ENCODE measurements at places on chromosomes 11 and 22.

DNA sequence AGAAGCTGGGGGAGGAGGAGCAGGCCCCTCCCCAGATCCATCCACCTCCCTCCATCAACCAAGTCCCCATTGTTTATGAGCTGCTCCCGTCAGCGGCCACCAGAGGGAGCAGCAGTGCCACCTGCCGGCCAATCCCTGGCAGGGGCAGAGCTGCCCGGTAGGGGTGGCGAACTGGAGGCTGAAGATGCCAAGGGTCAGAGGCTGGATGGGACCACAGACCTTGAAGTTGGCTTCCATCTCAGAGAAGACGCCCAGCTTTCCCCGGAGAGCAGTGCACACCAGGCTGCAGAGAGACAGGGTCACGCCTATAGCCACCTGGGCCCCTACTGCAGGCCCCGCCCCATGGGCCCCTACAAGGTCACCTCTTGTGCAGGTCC, 3.6 kb downstream of the FIBP start:
- DNase-seq, result no peak

- DNase-seq, result no peak
Observed at GRCh38 chr11:80388130-80388529, 947.3 kb upstream of the TENM4 start.

DNA sequence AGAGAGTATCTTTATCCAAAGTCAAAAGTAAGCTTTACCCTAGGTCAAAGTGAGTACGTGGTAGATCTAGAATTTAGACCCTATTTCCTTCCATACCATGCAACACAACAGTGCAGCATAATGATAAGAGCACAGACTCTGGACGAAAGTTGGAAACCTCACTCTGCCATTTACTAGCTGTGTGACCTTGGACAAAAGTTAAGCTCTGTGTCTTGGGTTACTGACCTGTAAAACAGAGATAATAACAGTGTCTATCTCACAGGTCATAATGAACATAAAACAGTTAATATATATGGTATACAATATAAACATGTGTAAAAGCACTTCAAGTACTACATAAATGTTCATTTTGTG, 13.6 kb upstream of the CHRNA10 start:
- DNase-seq, result no peak

DNA sequence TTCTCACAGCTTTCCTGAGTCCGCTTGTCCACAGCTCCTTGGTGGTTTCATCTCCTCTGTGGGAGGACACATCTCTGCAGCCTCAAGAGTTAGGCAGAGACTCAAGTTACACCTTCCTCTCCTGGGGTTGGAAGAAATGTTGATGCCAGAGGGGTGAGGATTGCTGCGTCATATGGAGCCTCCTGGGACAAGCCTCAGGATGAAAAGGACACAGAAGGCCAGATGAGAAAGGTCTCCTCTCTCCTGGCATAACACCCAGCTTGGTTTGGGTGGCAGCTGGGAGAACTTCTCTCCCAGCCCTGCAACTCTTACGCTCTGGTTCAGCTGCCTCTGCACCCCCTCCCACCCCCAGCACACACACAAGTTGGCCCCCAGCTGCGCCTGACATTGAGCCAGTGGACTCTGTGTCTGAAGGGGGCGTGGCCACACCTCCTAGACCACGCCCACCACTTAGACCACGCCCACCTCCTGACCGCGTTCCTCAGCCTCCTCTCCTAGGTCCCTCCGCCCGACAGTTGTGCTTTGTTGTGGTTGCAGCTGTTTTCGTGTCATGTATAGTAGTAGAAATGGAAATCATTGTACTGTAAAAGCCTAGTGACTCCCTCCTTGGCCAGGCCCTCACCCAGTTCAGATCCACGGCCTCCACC, 11.7 kb downstream of the RASD2 start:
- DNase-seq, result peak; percentile 70

- no peak for DNase-seq
Observed at GRCh38 chr22:22583030-22583429, 24.0 kb upstream of the PRAME start.

- DNase-seq, result no peak
Observed at GRCh38 chr22:36546932-36547331, 18.0 kb upstream of the EIF3D start.

DNA sequence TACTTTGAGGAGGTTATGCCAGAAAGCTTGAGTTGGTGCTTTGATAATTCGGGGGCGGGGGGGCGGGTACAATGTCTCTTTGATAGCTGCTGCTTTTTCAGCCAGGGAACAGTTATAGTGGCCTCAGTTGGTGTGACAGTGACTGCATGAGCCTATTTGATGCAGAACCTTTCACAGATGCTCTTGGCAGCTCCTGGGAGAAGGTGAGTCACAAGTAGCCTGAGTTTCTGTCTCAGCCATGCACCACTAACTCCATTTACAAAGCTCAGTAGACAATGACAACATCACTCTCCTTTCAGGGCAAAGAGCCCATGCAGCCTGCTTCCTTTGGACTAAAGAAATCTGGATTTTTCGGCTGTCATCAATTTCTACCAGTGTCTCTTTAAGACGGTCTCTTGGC, 42.1 kb upstream of the SEZ6L start:
- DNase-seq, result no peak

DNA sequence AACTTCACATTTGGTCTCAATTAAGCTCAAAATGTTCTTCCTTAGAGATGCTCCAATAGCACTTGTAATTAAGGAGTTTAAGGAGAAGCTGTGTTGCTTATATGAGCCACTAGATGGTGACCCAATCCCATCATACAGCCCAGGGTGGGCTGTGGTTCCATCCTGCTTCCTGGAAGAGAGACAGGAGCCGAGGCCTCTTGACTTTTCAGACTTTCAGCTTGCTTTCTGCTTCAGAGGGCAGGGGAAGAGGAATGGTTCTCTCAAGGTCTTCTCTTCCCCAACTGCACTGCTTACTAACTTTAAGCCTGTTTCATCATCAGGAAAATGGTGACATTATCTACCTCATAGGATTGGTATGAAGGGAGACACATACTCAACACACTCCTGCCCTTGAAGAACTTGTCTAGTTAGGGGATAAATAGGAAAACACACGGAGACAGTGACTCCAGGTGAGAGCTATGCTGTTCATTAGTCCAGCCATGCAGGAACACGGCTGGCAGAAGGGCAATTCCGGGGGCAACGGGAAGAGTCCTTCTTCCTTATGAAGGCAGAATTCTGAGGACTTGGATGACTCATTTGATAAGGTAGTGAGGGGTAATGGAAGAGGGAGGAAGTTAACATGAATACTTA, 20.1 kb downstream of the TMEM218 start:
- no peak for DNase-seq
